WTC11 (cell line): ENCODE measurements at places on chromosomes 12 and 14. TPM values are rescaled to one million over a fixed set of nuclear protein-coding genes. Genes with fewer than 3 reads are reported as not detected.

TMEM179 gene
- 2.4 to 3.9 TPM (median 3.6 TPM) in 3 replicates for total RNA-seq

TBK1 gene
- total RNA-seq, result 15.9 to 17.7 TPM (median 16.8 TPM) in 3 replicates

KRT78 gene
- total RNA-seq, result not detected in 3 replicates

RBP5 gene
- 4.1 to 5.4 TPM (median 4.7 TPM) in 3 replicates for total RNA-seq

PDE3A gene
- 2.2 to 2.8 TPM (median 2.3 TPM) in 3 replicates for total RNA-seq

PIWIL1 gene
- total RNA-seq, result not detected in 3 replicates

RAB15 gene
- 38.4 to 49.1 TPM (median 38.6 TPM) in 3 replicates for total RNA-seq

EXOC3L4 gene
- total RNA-seq, result 0.21 to 0.42 TPM (median 0.30 TPM) in 3 replicates

PRPH gene
- total RNA-seq, result 0.73 to 2.4 TPM (median 1.7 TPM) in 3 replicates

PTPRB gene
- 2.9 to 3.3 TPM (median 3.1 TPM) in 3 replicates for total RNA-seq

OVCH1 gene
- 0.04 to 0.25 TPM in 2 of 3 replicates, not detected in the other for total RNA-seq

PPP4R4 gene
- total RNA-seq, result 8.1 to 9.6 TPM (median 8.2 TPM) in 3 replicates

CCNT1 gene
- 34.3 to 42.0 TPM (median 41.8 TPM) in 3 replicates for total RNA-seq

DIO3 gene
- total RNA-seq, result 0.52 to 0.80 TPM (median 0.64 TPM) in 3 replicates

AKAP3 gene
- 1.8 to 2.6 TPM (median 1.9 TPM) in 3 replicates for total RNA-seq

IL23A gene
- total RNA-seq, result 2.9 to 3.0 TPM (median 2.9 TPM) in 3 replicates

RPL10L gene
- not detected in 3 replicates for total RNA-seq

HOXC5 gene
- total RNA-seq, result not detected in 3 replicates

TMEM229B gene
- total RNA-seq, result 0.69 to 0.90 TPM (median 0.87 TPM) in 3 replicates

IGFBP6 gene
- 6.4 to 11.2 TPM (median 7.4 TPM) in 3 replicates for total RNA-seq

CLEC1B gene
- not detected in 3 replicates for total RNA-seq

ACRBP gene
- 2.1 to 4.2 TPM (median 3.2 TPM) in 3 replicates for total RNA-seq

CBLN3 gene
- 0.94 to 2.1 TPM (median 1.5 TPM) in 3 replicates for total RNA-seq

INTS13 gene
- total RNA-seq, result 52.1 to 54.0 TPM (median 52.7 TPM) in 3 replicates

GDF3 gene
- total RNA-seq, result 34.4 to 42.0 TPM (median 38.2 TPM) in 3 replicates

RD3L gene
- total RNA-seq, result not detected in 3 replicates

DPPA3 gene
- total RNA-seq, result 3.3 to 6.8 TPM (median 3.9 TPM) in 3 replicates

FOXG1 gene
- total RNA-seq, result 0.09 to 0.18 TPM (median 0.16 TPM) in 3 replicates

ATL1 gene
- 3.4 to 3.7 TPM (median 3.5 TPM) in 3 replicates for total RNA-seq

CELA1 gene
- not detected in 3 replicates for total RNA-seq

FOS gene
- 23.9 to 57.4 TPM (median 50.8 TPM) in 3 replicates for total RNA-seq

MYRFL gene
- 1.2 to 2.1 TPM (median 1.3 TPM) in 3 replicates for total RNA-seq

TCL1B gene
- total RNA-seq, result 5.7 to 7.2 TPM (median 7.0 TPM) in 3 replicates

SENP1 gene
- 20.4 to 23.3 TPM (median 21.3 TPM) in 3 replicates for total RNA-seq

BBS10 gene
- 8.2 to 9.2 TPM (median 8.9 TPM) in 3 replicates for total RNA-seq

TRIAP1 gene
- 59.5 to 75.3 TPM (median 60.4 TPM) in 3 replicates for total RNA-seq

NFE2 gene
- total RNA-seq, result 2.4 to 3.0 TPM (median 3.0 TPM) in 3 replicates

NTF3 gene
- total RNA-seq, result 1.2 to 1.5 TPM (median 1.3 TPM) in 3 replicates

HOXC12 gene
- not detected in 3 replicates for total RNA-seq

CMAS gene
- total RNA-seq, result 68.6 to 71.6 TPM (median 69.0 TPM) in 3 replicates

ADAM21 gene
- not detected in 3 replicates for total RNA-seq

OR4E2 gene
- not detected in 3 replicates for total RNA-seq

CAPZA3 gene
- total RNA-seq, result not detected in 3 replicates

TDRD9 gene
- total RNA-seq, result 0.05 to 0.17 TPM in 2 of 3 replicates, not detected in the other

PLEKHD1 gene
- total RNA-seq, result 0.85 to 1.0 TPM (median 0.87 TPM) in 3 replicates

A2M gene
- total RNA-seq, result 1.9 to 3.4 TPM (median 3.3 TPM) in 3 replicates

TXNDC16 gene
- 10.9 to 11.4 TPM (median 11.3 TPM) in 3 replicates for total RNA-seq

SDS gene
- 0.21 to 0.46 TPM (median 0.31 TPM) in 3 replicates for total RNA-seq

C12orf54 gene
- total RNA-seq, result not detected in 3 replicates

LIN7A gene
- 8.3 to 8.6 TPM (median 8.5 TPM) in 3 replicates for total RNA-seq

SMCO2 gene
- 0.32 to 0.71 TPM (median 0.52 TPM) in 3 replicates for total RNA-seq

LRTM2 gene
- 0.30 to 0.66 TPM (median 0.34 TPM) in 3 replicates for total RNA-seq

WDHD1 gene
- total RNA-seq, result 64.4 to 76.1 TPM (median 67.3 TPM) in 3 replicates

KLRB1 gene
- total RNA-seq, result not detected in 3 replicates

PSMC1 gene
- total RNA-seq, result 75.9 to 92.8 TPM (median 88.9 TPM) in 3 replicates
